A172 (cell line): ENCODE measurements at places on chromosomes 1 and 21. TPM values are rescaled to one million over a fixed set of nuclear protein-coding genes. Genes with fewer than 3 reads are reported as not detected.

KRTAP10-3 gene
- total RNA-seq = not detected in 2 replicates

ARHGEF16 gene
- 1.8 and 3.6 TPM in 2 replicates for total RNA-seq

- no peak for DNase-seq
Measured at GRCh38 chr1:81329041-81329440, 471.7 kb upstream of the ADGRL2 start.

DNA sequence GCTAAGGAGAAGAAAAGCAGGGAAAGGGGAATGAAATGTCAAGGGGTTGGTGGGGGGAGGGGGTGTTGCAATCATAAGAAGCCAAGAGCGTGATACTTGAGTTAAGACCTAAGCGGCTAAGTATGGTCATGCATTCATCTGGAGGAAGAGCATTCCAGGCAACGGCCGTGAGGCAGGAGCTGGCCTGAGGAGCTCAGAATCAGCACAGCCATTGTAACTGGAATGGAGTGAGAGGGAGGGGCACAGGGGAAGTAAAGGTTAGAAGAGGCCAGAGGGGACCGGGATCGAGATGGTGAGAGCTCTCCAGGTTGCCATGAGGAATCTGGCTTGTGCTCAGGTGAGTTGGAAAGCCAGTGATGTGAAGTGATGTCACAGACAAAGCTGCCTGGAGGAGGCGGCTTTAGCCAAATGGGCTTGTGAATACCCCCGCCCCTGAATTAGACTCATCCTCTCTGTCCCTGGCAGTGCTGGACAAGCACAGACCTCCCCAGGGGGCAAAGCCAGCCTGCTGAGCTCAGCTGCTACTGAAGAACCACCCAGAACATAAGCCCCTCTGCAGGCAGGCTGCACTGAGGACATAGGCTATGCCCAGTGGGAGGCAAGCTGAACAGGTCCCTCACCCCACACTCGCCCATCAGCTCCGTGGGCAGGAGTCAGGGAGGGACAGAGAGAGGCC lies 61.1 kb upstream of the LAPTM5 start:
- DNase-seq = no peak

DCST1 gene
- total RNA-seq = not detected in 2 replicates

DNA sequence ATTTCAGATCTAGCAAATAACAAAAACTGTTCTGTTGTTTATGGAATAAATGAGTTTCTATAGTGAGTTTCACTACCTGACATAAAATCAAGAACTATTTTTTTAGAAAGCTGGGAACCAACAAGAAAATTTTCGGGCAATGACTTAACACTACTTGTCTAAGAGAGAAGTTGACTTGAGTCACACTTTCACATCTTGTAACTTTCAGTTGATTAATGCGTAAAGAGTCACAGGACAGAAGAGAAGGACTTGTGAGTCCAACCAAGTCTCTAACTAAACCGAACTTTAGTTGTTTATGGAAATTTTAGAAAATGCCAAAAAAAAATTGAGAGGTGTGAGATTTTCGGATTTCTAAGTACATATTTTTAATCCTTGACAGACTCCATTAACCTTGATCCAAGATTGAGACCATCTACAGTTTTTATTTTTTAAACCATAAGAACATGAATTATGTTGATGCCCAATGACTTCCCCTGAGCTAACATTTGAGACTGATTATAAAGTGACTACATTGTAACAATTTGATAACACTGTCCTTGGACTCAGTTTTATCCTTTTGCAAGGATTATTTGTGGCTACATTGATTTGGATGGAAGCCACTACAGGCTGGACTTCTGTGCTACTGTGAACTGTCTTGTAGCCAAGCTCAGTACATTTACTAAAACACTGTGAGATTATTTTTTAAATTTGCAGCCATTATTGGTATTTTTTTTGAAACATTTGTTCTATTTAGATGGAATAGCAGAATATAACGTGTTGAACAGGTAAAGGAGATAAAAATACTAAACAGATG lies 284.0 kb downstream of the PTPRC start:
- DNase-seq = no peak

- no peak for DNase-seq
Measured at GRCh38 chr1:240503558-240503957, 108.4 kb downstream of the GREM2 start.

DNA sequence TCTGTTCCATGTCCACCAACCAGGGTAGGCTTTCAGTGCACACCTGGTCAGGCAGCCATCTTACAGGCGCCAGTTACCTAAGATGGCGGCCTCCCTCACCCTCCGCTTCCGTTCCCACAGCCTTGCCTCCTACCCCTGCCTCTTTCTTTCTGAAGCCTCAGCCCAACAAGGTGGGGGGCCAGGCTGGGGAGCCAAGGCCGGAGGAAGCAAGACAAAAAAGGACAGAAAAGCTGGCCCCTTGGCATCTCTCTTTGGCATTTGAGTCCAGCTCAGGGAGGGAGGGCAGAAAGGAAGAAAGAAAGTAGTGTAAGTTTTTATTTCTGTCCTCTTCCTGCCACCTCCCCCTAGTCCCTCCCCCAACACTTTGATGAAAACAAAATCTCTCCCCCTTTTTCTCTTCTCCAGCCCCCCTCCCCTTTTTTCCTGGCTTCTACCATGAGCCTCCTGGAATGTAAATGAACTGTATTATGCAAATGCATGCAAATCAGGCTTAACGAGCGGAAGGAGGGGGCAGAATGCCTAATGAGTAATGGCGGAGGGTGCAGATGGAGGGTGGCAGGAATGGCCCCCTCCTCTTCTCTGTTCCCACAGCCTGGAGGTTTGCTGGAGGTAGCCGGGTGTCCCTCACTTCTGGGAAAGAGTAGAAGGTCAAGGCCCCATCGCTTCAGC lies 43.8 kb downstream of the RHBG start:
- DNase-seq = no peak

OR6N1 gene
- not detected in 2 replicates for total RNA-seq

DNA sequence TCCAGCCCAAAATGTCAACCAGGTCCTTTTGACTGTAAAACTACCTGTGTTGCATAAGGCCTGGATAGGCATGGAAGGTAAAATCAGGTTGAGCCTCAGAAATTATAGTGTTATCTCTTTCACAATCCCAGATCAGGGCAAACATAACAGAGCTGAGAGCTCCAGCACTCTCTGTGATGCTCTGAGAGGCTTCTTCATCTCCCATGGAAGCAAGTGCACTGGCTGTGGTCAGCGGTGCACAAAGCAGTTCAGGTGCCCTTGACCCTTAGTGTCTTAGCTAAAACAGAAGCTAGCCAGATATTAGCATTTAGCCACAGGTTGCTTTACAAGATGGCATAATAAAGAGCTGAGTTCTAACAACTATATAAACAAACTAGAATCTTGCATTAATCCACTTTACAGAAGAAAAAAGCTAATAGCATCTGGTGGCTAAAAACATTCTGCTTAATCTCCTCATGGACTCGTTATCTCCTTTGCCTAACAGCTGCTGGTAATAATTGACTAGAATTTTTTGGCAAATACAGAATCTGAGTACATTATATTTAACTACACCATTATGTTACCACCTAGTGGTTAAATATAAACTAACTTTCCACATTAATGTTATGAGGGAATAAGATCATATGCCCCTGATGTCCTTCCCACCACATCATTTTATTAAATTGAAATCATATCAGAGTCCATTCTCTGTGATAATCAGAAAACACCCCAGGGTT lies 25.6 kb upstream of the POGK start:
- DNase-seq = no peak

DNA sequence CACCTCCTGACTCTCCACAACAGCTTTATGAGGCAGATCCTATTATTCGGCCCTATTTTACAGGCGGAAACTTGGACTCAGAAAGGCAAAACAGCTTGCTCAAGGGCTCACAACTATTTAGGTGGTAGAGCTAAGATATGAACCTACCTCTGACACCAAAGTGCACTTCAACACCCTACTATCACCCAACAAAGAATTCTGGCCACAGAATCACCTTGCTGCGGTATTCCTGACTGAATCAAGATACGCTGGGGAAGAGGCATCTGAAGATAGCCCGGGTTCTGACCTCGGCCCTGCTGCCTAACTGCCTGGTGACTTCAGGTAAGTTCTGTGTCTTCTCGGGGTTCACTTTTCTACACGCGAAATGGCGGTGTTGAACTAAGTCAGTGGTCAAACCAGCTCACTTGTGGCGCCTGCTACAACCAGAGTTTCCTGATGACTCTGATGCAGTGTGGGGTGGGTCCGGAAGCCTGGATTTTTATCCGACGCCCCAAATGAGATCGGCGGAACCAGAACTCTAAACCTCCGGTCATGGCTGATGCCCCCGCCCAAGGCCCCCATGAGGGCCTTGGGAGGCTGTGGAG lies 608 bp downstream of the PEF1 start:
- no peak for DNase-seq

DNA sequence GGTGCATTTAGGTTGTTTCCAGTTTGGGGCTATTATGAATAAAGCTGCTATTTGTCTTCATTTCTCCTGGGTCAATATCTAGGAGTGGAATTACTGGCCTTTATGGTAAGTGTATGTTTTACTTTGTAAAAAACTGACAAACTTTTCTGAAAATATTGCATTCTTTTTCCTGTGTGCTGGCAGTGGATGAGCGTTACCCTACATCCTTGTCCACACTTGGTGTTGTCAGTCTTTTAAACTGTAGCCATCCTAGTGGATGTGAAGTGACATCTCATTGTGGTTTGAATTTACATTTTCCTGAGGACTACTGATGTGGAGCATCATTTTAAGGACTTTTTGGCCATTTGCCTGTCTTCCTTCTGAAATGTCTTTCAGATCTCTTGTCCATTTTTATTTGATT lies 35.9 kb downstream of the TRPM2 start:
- no peak for DNase-seq

DNA sequence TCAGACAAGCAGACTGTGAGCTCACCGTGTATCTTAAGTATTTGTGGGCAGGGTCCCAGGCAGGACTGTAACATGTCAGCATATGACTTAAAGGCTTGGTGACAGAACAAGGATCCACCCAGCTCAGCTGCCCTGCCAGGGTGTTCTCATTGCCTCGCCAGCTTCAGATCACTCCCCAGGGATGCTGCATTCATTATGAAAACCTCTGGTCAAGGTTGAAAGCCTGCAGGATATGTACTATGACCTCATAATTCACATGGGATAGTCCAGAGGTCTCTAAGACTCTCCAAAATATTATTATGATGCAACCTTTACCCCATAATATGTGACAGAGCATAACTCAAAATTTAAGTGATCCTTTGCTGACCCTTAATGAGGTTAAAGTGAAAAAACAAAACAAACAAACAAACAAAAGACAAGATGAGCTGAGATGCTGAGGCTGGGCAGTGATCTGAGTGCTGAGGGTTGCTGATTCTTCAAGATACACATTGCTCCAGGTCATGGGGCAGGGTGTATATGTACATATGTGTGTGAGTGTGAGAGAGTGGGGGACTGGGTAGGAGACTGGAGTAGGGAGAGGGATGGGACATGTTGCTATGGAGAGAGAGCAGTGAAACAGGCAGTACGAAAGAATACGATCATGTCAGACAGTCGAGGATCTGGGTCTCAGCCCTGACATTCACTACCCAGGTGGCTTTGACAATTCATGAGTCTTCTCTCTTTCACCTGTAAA lies 98.8 kb upstream of the DUSP10 start:
- peak; percentile 44 for DNase-seq

- peak; percentile 16 for DNase-seq
Measured at GRCh38 chr1:30670240-30671060, 52.9 kb downstream of the MATN1 start.

STUM gene
- total RNA-seq = not detected in 2 replicates

GRCh38 chr1:183926983-183927382 lies 110.5 kb downstream of the COLGALT2 start:
- DNase-seq = peak; percentile 53

CA14 gene
- total RNA-seq = not detected in 2 replicates

FMOD gene
- total RNA-seq = not detected in 2 replicates

KIF17 gene
- 2.1 and 3.6 TPM in 2 replicates for total RNA-seq

TDRD5 gene
- total RNA-seq = not detected in 2 replicates

LCE1E gene
- total RNA-seq = not detected in 2 replicates

ROR1 gene
- 7.0 and 9.7 TPM in 2 replicates for total RNA-seq

GRCh38 chr1:187588917-187589316 lies 760.2 kb downstream of the PLA2G4A start:
- DNase-seq = peak; percentile 18

DNA sequence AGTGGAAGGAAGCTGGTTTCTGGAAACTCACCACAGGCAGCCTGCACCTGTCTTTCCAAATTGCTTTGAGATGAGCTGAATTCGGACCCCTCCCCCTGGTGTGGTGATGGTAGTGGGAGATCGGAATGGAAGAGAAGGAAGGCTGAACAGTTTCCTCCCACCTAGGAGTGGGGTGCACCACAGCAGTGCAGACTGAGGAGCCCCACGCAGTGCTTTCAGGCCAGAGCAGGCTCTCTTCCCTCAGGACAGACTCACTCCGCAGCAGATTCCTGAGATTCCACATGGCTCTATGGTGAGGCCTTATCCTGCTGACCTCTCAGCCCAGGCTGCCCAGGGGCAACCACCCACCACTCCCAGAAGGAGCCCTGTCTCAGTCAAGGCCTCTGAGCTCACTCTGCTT lies 80.9 kb downstream of the ATP1A1 start:
- no peak for DNase-seq

DNA sequence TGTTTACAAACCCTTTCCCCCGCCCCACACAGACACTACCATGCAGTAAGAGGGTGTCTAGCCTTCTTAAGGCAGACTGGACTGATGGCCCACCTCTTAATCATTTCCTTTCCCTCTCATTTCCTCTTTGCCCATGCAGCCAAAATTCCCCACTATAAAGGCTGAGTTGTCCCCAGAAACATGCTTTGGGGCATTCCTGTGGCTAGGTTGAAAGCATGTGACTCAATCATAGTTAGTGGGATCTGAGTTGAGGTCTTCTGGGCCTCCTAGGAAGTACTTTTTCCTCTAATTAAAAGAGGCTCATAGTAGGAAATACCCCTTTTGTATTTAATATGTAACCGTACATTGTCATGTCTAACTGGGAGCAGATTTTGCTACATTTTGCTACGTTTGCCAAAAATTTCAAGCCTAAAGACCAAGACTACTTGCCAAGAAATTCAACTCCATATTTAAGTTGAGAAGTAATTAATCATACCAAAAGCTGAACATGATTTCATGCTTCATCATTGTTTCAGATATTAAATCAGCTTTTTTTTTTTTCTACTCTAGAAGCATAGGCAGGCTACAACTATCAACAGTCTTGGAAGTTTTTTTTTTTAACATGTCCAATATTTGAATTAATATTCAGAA lies 174.7 kb downstream of the ADGRL4 start:
- peak; percentile 92 for DNase-seq

RAP1GAP gene
- 0.93 and 1.1 TPM in 2 replicates for total RNA-seq

- DNase-seq = no peak
Measured at GRCh38 chr1:2948751-2949680, 72.3 kb upstream of the ACTRT2 start.

DNA sequence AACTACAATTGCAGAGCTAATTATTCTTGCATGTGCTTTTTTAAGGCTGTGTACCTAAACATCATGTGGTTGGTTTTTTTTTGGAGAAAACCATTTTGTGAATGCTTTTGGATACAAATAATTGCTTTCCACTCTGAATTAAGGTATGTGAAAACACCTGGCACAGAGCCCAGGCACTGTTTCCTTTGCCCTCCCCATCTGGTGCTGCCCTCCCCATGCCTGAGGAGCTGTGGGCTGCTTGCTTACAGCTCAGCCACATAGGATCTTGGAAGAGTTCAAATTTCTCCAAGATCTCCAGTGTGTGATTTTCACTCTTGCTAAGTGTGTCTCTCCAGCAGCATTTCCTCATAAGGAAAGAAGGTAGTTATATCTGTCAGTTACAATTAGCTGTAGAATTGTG lies 27.8 kb downstream of the DNM3 start:
- no peak for DNase-seq

CYP4A11 gene
- total RNA-seq = not detected in 2 replicates
